ENCODE measurements at places on chromosomes 3 and 15.

DNA sequence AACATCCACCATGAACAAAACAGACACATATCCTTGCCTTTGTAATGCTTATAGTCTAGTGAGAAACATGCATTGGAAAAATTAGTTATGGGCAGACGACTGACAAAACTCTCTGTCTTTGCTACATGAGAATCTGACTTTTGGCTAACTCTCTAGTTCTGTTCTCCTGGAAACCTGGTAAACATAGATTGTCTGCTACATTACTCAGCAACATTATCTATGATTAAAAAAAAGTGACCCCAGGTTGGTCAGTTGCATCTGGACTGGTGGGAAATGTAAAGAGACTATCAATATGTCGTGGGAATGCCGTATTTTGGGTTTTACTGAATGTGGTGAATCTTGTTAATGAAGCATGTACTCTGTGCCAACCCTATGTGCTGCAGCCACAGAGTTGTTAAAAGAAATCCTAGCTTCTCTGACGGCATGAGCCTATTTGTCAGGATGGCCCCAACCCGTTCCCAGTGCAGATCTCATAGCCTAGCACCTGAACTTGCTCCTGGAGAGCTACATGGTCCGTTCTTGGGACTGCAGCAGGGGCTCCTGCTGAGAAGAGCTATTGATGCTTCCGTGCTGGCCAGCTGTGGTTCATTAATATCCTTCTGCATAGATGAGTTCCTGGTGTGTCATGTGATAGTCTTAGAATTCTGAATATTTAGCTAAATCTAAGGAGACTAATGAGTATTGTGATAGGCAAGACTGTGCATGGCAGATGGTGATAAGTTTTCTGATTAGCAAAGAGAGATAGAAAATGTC lies 311.7 kb upstream of the ZNF717 start:
- DNase-seq, result no peak

GRCh38 chr3:52703341-52703740 lies 2.2 kb downstream of the GLT8D1 start:
- no peak for DNase-seq

DNA sequence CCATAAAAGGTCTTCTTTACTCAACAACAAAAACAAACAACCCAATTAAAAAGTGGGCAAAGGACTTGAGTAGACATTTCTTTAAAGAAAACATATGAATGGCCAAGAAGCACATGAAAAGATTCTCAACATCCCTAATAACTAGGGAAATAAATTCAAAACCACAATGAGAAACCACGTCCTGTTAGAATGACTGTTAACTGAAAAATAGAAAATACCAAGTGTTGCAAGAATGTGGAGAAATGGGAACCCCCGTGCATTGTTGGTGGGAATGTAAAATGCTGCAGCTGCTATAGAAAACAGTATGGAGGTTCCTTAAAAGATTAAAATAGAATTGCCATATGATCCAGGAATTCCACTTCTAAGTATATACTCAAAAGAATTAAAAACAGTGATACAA lies 34.8 kb downstream of the NMNAT3 start:
- no peak for DNase-seq

GRCh38 chr3:33218446-33219174 lies at the start of gene SUSD5:
Gene SUSD5, minus strand, starts transcription at chr3:33218810. Its CDS starts 13 bp downstream, at chr3:33218797.
- no peak for DNase-seq

- no peak for DNase-seq
These were observed 6.6 kb downstream of the MEIS2 start for GRCh38 chr15:37093480-37094332.

GRCh38 chr3:55686426-55687254 lies 199.5 kb upstream of the WNT5A start:
- no peak for DNase-seq

DNA sequence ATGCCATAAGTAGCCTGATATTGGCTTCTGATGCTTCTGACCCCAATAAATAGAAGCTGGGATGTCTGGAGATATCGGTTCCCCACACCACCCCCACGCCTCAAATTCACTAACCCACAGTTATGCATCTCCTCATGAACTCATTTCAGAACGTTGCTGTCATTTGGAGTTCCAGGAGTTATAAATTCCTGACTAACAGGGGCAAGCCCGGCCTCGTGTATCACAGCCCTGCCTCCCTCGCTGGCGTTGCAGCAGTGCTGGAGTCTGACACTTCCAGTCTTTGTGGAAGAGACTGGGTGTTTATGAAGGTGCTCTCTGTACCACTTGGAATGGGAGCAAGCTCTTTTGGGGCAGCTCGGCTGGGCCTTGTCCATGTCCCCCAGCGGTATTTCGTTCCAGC lies 101.0 kb downstream of the ANP32A start:
- no peak for DNase-seq

- no peak for DNase-seq
These were observed 430.0 kb downstream of the SHQ1 start for GRCh38 chr3:72418244-72418643.

- DNase-seq, result no peak
These were observed 24.7 kb upstream of the BSN start for GRCh38 chr3:49529567-49529966.

GRCh38 chr15:58495891-58496408 lies 64.2 kb downstream of the LIPC start:
- DNase-seq, result no peak

GRCh38 chr3:97940034-97940433 lies 32.2 kb downstream of the RIOX2 start:
- no peak for DNase-seq

DNA sequence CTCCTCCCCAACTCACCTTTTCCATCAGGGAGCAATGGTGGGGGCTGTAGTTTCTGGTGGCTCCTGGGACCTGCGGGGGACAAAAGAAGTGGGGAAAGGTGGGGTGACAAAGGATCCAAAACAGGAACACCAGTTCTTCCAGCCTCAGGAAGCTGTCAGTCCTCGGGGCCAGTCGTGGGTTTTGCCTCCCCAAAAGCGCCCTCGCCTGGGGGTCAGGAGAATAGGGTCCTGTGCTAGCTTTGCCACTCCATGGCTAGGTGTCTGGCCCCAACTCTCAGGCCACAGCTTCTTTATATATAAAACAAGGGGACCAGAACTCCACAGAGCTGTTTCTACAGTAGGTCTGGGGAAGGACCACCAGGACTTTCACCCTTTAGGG lies 4.0 kb downstream of the CCDC9B start:
- DNase-seq, result no peak

DNA sequence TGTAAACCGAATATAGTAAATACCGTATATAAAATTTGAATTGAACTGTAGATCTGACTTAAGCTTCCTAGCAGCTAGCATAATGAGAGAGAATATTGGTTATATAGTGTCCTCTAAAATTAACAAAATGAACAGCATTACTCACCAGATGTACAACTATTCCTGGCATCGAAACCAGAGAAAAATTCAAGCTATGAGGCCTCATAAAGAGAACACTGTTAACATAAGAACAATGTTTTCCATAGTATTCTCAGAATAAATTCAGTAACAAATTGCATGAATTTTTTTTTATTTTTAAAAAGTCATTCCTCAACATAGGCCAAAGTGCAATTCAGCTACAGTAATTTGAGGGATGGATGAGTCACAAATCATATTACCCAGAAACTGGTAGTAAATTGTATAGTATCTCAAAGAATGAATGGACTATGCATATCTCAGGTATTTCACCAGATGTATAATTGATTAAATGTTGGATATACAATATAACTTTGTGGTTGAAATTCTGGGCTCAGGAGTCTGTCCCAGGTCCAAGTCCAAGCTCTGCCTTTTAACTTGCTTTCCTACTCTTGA lies 5.0 kb downstream of the TMEM207 start:
- no peak for DNase-seq

DNA sequence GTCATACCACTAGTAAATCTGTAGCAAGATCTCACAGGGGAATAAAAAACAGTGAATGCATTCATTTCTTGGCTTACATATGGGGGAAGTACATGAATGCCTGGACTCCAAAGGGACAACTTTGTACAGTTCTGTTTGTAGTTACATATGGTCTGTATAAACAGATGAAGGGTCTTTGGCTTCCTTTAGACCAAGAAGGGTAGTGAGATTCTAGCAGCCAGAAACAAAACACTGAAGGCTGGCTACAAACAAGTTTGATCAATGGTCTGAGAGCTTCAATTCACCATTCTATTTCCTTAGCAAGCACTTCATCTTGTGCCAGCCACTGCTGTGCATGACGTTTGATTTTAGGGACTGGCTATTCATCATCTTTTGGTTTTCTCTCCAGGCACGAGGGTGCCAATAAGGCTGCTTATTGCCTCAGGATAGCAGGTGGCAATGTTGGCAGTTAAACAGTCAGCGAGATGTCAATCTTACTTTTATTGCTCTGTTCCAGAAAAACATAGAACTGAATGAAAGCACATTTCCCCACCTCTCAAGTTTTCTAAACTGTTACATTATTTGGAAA lies 313.7 kb upstream of the COL8A1 start:
- no peak for DNase-seq

DNA sequence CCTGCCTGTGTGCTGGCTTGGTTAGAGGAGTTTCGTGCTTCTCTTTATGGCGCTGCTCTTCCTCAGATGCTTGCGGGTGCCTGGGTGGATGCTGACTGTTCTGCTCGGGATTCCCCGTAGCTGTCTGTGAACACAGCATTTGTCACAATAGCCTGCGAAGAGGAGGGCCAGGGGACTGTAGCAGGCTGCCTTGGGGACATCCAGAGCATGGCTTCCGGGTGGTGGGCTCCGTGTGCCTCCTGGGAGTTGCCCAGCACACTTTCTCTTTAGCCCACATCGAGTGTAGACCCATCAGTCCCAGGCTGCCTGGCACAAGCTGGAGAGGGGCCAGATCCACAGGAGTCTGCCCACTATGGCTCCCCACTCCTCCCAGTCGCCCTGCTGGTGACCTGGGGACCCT lies 22.4 kb downstream of the LRRK1 start:
- no peak for DNase-seq

- no peak for DNase-seq
These were observed 535.1 kb downstream of the NLGN1 start for GRCh38 chr3:173932624-173933023.

GRCh38 chr15:89429023-89429422 lies 67.4 kb downstream of the RHCG start:
- no peak for DNase-seq

- DNase-seq, result no peak
These were observed 16.3 kb upstream of the LCTL start for GRCh38 chr15:66581972-66582537.

DNA sequence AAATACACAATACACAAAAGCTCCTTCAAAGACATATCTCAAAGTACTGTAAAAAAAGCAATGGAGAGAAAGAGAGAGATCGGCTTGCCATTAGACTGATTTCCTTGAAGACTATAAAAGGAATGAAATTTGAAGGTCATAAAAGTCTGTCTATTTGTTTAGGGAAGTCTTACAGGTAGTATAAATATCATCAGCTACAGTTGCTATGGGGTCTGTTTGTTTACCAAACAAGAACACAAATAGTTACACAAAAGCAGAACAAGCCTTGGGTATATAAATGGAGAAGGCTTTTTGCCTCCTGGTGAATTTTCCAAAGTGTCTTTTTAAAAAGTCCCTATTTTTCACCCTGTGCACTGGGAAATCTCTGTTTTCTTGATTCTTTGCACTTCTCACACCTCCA lies 552.3 kb downstream of the FOXP1 start:
- DNase-seq, result no peak

DNA sequence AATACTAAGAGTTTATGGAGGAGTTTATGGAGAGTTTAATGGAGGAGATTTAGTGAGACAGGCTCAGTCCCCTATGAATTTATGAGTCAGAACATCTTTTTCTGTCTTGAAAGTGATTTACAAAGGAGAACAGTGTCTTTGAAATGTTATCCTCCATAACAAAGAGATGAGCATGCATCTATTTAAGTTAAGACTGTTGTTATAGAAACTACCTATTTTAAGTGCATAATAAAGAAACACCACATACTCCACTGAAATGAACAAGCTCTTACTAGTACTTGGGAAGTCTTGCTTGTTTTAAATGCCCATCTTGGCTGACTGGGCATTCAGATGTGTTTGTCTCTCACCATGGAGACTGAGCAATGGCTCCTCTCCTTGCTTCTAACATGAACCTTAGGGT lies 118.7 kb upstream of the ACP3 start:
- no peak for DNase-seq

GRCh38 chr15:66496951-66497501 lies 536 bp downstream of the SNAPC5 start:
- no peak for DNase-seq

GRCh38 chr15:68620721-68621527 lies 42.1 kb downstream of the CORO2B start:
- DNase-seq, result no peak

GRCh38 chr3:114624047-114624445 lies 330.2 kb downstream of the TIGIT start:
- no peak for DNase-seq
